ENCODE measurements at places on chromosomes 11 and 22.
A peak's percentile ranks its signal among the peaks of the same experiment; 100 is the strongest.

DNA sequence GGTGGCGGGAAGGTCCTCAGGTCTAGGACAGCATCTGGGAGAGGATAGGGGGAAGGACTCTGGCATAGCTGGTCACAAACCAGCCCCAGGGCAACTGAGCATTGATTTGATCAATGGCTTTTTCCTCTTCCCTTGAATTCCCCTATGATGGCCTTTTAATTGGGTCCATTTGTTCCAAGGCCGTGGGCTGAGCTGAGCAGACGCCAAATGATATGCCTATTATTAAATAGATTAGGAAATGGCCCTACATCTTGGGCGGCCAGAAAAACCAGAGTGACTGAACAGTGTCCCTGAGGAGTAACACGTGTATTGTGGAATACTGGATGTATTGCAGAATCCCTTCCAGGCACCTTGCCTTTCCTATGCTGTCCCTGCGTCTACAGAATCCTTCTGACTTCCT is 26.7 kb upstream of the P2RY6 start:
- no peak for DNase-seq

DNA sequence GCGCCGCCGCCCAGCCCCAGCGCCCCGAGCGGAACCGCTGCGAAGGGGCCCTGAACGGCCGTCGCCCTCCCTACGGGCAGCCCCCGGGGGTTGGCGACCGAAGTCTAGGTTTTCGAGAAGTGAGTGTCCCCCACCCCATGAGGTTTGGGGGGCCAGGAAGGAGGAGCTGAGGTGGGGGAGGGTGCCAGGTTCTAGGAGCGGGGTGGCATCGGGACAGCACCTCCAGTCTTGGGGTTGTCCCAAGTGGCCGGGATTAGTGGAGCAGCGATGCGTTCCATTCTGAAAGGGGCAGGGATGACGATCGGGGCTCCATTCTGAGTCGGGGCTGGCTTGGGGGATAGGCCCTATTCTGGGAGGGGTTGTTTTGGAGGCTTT is 408 bp downstream of the PPP2R5B start:
- no peak for DNase-seq

GRCh38 chr11:108854346-108854745 is 189.5 kb downstream of the DDX10 start:
- DNase-seq, result no peak

GRCh38 chr11:58726737-58727414 is 4.9 kb downstream of the GLYAT start:
- peak; percentile 19 for DNase-seq

GRCh38 chr11:120471131-120471530 is 40.4 kb upstream of the GRIK4 start:
- no peak for DNase-seq

DNA sequence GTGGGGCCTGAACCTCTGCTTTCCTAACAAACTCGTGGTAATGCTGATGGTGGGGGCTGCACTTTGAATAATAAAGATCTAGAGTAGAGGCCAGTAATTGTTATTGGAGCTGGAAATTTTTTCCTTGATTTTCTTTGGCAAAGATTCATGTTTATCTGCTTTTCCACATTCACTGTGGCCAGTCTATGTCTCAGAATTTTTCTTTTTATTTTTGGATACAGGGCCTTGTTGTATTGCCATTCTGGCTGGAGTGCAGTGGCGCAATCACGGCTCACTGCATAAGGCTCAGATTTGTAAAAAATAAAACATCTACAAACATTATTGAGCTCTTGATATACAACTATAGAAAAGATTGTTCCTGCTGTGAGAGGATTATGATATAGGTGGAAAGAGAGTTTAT is 1.6 kb downstream of the TMEM135 start:
- no peak for DNase-seq

Data from HL-60 (cell line).